ENCODE measurements at places on chromosomes 3 and 15.

DNA sequence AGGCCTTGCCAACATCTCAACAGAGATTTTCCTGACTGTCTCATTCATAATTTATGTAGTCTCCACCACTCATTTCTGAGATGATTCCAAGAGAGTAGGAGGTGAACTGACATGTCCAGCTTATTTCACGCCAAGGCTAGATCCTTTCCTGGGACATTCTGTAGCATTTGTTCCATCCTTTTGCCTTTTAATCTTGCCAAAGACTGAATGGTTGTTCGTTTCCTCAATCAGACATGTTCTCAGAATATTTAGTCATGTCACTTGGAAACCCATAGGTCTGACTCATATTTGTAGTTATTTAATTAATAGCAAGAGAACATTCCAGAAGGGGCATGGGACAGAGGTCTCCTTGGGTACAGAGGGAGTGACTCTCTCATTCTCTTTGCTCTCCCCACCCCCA lies 80.9 kb downstream of the DHX36 start:
- no peak for DNase-seq

GRCh38 chr3:46135475-46135874 lies 72.6 kb downstream of the CCR1 start:
- DNase-seq: no peak

DNA sequence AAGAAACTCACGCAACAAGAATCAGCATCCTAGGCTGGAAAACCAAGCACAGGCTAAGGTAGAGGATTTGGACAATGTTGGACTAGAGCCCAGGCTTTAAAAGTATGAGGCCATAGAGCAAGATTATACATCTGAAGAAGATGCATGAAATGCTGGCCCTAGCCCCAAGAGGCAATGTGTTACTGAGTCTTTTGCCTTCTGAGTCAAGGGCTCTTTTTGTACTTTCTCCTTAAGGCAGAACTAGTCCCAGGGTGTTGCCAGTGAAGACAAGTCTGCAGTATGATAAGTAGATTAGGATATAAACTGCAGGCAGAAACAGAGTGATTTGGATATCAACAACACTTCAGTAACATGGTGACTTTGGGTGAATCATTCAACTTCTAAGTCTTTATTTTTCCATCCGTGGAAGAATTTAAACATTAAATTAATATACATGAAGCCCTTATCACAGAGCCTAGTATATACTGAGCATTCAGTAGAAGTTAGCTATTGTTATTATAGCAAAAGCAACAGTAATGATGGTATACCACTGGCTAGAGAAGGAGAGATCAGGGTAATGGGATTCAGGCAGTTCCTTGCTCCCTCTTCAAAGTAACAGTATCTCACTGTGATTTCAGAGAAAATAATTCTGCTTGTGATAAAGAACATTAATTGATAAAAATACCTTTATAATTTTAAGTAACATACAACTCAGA lies 99.9 kb upstream of the MLF1 start:
- DNase-seq: no peak

- no peak for DNase-seq
Observed at GRCh38 chr15:50687302-50687902, 805 bp upstream of the TRPM7 start.

GRCh38 chr3:169505577-169506230 lies 157.8 kb downstream of the MECOM start:
- no peak for DNase-seq

GRCh38 chr3:129226374-129226773 lies 23.0 kb upstream of the COPG1 start:
- no peak for DNase-seq

- no peak for DNase-seq
Observed at GRCh38 chr15:66936109-66936860, 129.1 kb upstream of the SMAD3 start.

- DNase-seq: no peak
Observed at GRCh38 chr15:69126054-69126469, 34.4 kb upstream of the GLCE start.

GRCh38 chr3:160722331-160722730 lies 33.7 kb upstream of the PPM1L start:
- no peak for DNase-seq

- DNase-seq: no peak
Observed at GRCh38 chr15:27084844-27085243, 113.9 kb downstream of the GABRG3 start.

GRCh38 chr3:176951144-176951543 lies 246.1 kb downstream of the TBL1XR1 start:
- no peak for DNase-seq

- no peak for DNase-seq
Observed at GRCh38 chr15:63540449-63540848, 36.1 kb downstream of the USP3 start.

DNA sequence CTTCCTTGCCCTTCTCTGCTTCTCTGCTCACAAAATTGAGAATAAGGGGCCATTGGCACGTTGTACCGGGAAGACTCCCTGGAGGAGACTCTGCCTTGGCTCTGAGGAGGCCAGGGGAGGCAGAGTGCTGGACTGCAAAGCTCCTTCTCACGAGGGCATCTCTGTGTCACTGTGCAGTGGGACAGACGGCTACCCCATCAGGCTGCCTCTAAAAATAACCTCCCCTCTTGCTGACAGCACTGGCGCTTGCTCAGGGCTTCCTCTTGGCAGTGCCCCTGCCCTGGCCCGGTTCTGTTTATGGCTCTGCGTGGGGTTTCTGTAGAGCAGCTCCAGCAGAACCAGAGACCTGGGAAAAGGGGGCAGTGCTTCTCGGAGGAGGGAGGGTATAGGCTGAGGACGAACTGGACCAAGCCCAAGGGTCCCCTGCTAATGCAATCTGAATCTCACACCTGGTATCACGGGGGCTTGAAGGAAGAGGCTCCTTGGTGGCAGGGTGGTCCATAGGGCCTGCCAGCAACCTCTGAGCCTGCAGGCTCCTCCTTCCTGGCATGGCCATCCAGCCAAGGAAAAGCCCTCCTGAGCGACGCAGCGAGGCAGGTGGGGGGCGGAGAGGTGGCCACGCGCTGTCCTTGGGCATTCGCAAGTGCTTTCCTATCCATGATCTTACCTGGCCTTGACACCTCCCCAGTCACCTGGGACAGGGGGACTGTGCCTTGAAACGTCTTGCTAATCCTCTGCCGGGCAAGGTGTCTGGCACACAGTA lies 63.3 kb upstream of the TLE3 start:
- no peak for DNase-seq

GRCh38 chr15:98856532-98856907 lies 151.1 kb downstream of the PGPEP1L start:
- DNase-seq: no peak

GRCh38 chr3:177144922-177145321 lies 52.4 kb downstream of the TBL1XR1 start:
- DNase-seq: no peak

GRCh38 chr3:46552538-46552937 lies 13.6 kb downstream of the LRRC2 start:
- no peak for DNase-seq

GRCh38 chr15:94736236-94736635 lies 504.9 kb downstream of the MCTP2 start:
- DNase-seq: no peak

- DNase-seq: no peak
Observed at GRCh38 chr3:102174312-102174712, 260.5 kb upstream of the ZPLD1 start.

- DNase-seq: no peak
Observed at GRCh38 chr3:186988806-186989205, 58.5 kb downstream of the ST6GAL1 start.

DNA sequence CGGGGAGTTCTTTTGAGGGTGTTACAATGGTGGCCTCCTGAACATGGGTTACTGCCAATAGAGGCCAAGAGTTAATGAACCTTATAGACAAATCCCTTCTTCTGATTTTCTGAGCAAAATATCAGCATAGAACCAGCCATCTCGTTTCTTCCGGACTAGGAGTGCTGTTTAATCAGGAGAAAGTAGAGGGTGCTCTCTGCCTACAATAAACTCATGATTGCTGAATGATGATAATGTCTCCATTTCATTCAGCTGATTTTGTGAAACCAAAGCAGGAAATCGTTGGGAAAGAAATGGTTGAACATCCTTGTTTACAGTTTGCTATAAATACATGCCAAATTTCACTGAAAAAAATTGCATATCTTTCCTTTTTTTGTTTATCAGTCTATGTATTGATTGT lies 142.8 kb upstream of the PLSCR5 start:
- no peak for DNase-seq

DNA sequence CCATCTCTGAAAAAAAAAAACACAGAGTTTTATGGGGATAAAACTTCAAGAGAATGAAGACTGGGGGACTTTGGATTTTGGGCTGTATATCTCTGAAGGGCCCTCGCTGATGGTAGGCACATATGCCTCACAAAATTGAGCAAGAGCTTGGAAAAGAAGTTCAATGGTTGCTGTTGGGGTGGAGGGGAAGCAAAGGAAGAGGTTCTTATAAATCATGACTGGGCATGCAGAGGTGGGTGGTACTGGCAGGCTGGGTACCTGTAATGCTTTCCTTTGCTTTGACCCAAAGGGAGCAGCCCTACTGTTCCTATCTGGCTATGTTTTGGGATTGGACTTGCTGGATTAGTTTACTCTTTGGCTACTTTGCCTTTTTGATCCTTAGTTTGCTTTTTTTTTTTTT lies 6.0 kb upstream of the RTP1 start:
- DNase-seq: no peak

GRCh38 chr3:150135287-150135721 lies 164.6 kb upstream of the PFN2 start:
- no peak for DNase-seq

DNA sequence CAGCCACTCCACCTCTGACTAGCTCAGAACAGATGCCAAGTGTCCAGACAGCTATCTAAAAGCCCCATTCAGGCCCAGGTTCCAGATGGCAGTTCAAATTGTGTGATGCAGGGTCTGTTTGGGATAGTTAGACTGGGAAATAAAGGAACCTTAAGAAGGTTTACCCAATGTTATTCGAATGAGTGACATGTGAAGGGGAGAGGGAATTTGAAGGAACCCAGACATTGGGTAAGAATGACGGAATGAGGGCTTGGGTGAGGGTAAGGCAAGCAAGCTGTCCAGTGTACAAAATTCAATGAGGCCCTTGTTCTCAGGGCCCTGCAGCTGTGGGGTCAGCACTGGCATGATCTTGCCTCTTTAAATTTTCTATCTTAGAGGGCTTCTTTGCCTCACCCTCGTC lies 34.1 kb downstream of the ATP13A5 start:
- no peak for DNase-seq

DNA sequence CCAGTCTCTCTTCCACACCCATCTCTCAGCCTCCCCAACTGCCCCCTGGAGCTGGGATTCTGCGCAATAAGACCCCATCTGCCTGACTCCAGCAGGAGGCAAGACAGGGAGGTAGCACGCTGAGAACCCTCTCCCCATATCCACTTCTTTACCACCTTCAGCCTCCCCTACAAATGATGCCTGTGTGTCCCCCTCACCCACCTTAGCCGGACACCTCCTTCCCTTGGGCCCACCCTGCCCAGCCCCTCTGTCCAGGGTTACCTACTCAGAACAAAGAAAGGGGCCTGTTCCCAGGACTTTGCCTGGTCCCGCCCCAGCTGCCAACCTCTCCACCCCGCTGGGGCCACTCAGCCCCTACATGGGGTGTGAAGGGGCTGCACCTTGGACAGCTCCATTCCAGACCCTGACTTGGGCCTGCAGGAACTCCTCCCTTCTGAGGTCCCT lies 40.8 kb upstream of the ATP2B2 start:
- no peak for DNase-seq

GRCh38 chr3:188262488-188262887 lies 108.5 kb downstream of the LPP start:
- no peak for DNase-seq
